Stimulated activated CD4-positive, alpha-beta T cell treated with anti-CD3 and anti-CD28 coated beads, Interleukin-4, amount 100 ng/mL, for 48 hours (primary cell): ENCODE measurements at places on chromosomes 5 and 9.

GRCh38 chr9:17627641-17628040, 48.8 kb downstream of the SH3GL2 start:
- DNase-seq: no peak

DNA sequence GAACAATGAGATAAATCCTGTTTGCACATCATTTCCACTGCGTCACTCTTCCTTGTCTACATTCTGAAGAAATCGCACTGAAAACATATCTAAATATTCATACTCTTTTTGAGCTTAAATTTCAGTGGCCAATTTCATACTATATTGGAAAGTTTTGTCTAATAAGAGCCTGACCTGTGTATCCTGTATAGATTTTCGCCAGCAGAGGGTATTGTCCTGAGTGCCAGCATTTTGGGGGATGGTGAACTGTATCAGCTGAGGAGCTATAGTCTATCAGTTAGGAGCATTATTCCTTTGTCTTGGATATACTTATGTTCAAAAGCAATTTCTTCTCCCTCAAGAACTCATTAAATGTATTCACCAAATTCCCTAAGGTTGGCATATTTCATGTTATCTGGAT, 102.3 kb downstream of the SEMA6A start:
- DNase-seq: no peak

DNA sequence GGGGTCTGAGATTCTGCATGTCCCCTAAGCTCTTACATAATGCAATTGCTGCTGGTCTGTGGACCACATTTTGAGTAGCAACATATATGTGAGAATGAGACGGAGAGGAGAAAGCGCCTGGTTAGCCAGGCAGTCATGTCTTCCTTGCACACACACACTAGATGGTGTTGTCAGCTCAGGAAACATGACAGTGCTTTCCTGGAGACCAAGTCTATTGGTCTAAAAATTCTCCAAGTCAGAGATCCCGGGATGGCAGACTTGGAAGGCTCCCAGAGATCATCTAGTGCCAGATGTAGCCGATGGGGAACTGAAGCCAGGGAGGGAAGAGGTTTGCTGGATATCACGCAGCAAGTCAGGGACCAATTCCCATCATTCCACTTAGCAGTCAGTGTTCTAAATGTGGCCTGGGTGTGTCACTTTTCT, 53.4 kb downstream of the GALNT12 start:
- DNase-seq: no peak

DNA sequence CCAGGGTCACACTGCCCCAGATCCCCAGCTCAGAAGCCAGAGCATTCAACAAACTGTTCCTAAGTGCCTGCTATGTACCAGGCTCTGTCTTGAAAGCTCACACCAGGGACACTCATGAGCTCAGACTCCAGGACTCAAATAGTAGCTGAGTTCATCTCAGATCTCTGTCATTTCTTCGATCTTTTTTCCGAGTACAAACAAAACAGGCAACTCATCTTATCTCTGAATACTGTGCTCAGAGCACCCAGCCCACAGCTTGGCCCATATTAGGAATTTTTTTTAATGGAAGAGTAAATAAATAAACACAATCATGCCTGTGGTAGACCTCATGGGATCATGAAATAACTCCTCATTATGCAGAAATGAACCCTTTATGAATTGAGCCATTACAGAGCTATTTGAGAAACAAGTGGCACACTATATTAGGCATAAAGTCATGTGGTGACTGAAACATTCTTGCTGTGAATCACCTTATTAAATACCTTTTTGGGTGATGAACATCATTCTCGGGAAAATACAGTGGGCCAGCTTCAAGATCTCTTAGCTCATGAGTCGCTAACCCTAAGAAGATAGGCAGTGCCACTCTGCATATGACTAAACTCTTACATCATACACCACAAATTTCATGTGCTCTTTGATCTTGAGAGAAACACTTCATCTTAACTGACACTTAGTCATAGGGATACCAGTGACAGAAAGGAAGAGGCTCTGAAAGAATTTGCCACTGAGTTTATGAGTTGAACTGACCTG, 9.9 kb downstream of the SH3RF2 start:
- DNase-seq: no peak

GRCh38 chr9:71716138-71716909, 52.0 kb downstream of the CEMIP2 start:
- no peak for DNase-seq

- no peak for DNase-seq
These were observed 46.3 kb downstream of the MAST4 start for GRCh38 chr5:66642538-66642937.

DNA sequence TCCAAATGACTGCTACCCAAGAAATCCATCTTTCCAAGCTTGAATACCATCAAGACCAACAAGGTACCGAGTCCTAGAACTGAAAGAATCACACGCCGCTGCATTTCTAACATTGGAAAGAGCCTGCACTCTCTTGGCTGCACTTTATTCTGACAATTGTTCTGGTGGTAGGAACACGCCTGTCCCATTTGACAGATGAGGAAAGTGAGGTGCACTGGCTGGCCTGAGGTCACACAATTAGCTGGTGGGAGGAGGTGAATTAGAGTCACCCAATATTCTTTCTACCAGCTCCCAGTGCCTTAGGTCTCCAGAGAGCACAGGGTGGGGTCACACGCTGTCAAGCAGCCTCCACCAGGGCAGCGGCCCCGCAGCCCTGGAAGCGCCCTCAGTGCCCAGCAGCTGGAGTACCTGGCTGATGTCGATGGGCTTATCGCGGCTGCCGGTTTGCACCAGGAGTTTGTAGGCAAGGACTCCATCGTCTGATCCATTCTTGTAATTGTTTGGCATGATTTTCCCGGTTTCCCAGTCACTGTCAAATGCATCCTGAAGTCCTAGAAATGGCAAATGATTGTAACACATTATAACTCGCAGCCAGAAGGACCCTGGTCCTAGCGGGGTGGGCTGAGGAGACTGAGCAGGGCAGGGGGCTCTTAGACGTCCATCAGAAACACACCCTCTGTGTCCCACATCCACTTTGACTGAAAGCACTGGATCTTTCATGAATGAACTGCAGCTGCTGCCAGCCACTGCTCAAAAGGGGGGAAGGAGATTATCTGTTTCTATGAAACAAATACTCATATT, 55.1 kb downstream of the PTCH1 start:
- no peak for DNase-seq

DNA sequence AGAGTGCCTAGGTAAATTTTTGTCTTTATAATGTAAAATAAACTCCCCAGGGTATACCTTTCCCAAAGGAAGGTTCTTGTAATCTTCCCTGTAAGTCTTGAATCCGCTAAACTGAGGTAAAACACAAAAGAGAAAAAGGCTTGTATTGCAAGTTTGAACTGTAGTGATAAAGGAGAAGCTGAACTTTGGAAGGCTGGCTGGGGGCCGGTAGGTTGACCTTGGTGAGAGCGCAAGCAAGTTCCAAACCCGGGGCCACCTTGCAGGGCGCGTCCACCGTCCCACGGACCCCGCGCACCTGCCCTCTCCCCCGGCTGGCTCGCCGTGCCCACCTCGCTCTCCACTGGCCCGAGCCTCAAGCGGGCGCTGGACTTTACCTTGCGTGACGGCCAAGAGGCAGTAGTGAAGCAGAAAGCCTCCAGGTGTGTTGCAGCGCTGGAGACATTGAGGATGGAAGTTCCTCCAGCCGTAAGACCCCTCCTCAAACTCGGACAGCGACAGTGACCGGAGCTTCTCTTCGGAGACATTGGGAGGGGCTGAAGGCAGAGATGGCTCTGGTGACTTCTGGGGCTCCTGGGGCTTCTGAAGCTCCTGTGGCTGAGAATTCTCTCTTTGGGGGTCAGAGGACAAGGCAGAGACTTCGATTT, 428 bp downstream of the SLCO4C1 start:
- no peak for DNase-seq

DNA sequence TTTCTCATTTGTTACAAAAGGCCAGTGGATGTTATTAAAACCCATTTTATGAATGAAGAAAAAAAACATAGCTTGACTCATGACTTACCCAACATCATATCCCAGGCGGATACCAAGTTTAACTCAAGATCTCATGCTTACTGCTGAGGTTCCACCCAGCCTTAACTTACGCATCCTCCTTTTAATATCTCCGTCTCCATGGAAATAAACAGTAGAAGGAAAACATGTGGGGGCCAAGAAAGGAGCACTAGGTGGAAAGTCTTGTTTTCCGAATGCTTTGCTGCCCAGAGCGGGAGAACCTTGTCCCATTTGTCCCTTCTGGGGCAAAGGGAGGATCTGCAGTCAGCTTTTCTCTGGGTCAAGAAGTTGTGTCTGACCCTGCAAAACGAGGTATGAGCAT, 44.1 kb downstream of the ANGPTL2 start:
- no peak for DNase-seq

- DNase-seq: no peak
These were observed 76.2 kb upstream of the NTRK2 start for GRCh38 chr9:84593352-84593751.

DNA sequence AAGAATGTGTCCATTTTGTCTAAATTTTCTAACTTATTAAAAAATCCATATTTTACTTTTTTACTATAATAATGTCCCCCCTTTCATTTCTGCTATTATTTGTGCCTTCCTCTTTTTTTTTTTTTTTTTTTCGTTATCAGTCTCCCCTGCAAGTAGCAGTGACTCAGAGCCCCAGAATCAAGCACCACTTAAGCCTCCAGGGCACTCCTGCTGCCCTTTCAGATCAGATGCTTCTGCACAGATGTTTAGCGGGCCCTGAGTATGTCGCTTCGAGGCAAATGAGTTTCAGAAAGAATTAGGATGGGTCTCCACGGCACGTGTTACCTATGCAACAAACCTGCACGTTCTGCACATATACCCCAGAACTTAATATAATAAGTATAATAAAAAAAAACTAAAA, 11.7 kb downstream of the MED7 start:
- no peak for DNase-seq
